ENCODE measurements at places on chromosomes 7 and 10.

DNA sequence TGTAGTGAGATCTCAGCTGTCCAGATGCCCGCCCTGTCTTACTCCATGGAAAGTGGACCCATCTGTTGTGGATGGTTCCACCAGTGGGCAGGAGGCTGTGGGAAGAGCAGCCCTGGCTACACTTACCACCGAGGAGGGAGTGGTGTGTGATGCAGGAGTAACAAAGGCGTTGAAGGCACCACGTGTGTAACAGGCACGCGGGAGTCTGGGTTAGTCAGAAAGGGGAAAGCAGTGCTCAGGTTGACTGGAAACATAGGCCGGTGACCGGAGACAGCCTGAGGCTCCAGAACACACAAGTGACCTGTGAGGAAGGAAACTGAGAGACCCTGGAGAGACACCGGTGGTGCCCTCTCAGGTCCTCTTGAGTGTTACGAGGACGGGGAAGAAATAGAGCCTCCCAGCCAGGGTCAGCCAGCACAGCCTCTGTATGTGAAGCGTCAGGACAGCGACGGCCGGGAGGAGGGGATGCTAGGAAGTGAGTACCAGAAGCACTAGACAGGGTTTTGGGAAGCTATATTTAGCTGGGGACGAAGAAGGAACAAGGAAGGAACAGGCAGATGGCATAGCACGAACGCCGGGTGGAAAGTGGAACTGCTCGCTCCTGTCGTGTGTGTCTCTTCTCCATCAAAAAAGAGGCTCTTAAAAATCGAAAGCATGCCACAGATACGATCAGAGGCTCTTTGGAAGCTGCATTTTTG is 51.7 kb downstream of the DAGLB start:
- no peak for DNase-seq

- DNase-seq = no peak
Observed at GRCh38 chr10:69374242-69374641, 42.5 kb downstream of the TACR2 start.

DNA sequence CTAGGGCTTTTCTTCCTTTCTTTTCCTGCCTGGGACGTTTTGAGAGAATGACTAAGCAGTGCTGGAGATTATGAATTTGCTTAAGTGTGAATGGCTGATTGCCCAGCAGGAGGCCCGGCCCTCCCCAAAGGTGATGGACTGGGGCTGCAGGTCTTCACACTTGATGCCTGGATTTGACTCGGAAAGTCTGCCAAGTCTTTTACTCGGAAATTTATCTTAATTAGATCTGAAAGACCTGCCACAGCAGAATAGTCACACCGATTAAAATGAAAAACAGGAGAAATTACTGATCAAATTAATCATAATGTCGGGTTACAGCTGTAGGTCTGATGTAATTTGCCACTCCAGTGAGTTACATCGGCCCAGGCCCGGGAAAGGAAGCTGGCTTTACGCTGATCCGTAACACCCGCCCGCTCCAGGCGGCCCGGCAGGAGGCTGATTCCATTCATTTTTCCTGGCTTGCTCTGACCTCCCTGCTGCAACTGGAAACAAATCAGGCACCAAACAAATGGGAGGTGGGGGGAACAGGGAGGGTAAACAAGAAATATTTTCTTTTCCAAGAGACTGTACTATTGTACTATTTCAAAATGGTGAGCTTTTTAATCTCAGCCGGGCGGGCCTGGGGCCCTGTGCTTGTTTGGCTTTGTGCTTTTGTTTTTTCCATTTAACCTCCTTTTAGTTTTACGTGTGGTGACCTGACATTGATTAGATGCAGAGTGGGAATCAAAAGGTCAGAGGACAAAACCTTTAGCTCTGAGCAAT is 212.4 kb upstream of the YAE1 start:
- DNase-seq = peak; percentile 30

- DNase-seq = no peak
Observed at GRCh38 chr10:124730790-124731189, 13.4 kb downstream of the FAM53B start.

DNA sequence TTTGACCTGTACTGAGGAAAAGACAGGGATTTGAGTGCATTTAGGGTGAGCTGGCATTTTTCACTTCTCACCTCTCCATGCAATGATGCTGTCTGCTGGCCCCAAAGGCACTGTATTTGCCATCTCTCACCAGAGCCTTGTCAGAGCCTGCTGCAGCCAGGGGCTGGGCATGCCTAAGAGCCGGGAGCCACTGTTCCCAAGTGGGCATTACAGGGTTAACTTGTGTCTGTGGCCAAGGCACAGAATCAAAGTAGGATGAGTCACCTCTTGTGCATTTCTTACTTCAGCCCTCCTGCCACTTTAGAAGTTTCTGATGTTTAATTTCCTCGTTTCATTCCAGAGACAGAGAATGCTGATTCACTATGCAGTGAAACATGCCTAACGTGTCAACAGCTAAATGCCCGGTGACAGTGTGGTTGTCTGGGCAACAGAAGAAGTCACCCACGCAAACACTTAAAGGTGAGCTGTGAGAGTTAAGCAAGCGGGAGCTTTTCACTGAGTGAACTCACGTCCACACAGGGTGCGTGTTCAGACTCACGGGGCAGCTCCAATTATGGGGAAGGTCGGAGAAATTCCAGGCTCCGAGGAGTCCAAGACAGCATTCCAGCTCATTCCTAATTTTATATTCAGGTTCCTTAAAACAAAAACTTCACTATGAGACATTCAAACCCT is 57.1 kb upstream of the IGFBP3 start:
- DNase-seq = peak; percentile 95

DNA sequence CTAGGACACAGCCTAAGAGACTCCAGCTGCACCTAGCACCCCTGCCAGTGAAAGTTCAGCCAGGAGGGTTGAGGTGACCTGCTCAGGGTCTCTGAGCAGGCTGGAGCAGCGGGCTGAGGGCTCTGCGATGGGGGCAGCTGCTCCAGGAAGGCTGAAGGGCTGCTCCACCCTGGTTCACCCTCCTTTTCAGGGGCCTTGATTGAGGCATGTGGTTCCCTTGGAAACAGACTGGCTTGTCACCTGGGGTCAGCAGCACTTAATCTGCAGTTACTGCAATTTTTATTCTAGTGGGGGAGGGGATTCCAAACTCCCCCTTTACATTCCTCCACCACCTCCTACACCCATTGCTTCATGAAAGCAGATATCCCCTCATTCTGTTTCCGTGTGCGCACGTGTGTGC is 85.3 kb upstream of the UNC5B start:
- no peak for DNase-seq

DNA sequence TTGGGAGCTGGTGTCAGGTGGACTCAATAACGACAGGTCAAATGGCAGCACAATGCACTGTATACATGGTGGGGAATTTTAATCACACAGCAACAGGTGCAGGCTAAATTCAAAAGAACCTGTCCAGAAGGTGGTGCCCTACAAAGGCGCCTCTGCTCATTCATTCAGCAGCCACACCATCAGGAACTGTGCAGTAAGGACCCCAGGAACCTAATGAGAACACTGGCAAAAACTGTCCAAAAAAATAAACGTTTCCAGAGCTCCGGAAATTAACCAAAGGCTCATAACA is 21.9 kb upstream of the CRYGN start:
- DNase-seq = no peak

- DNase-seq = no peak
Observed at GRCh38 chr10:663466-663751, 26.1 kb downstream of the DIP2C start.

- DNase-seq = no peak
Observed at GRCh38 chr7:141225916-141226618, 152.2 kb downstream of the TMEM178B start.

GRCh38 chr7:92750946-92751345 is 85.4 kb downstream of the CDK6 start:
- no peak for DNase-seq

GRCh38 chr10:77285529-77286182 is 352.0 kb downstream of the KCNMA1 start:
- DNase-seq = no peak

DNA sequence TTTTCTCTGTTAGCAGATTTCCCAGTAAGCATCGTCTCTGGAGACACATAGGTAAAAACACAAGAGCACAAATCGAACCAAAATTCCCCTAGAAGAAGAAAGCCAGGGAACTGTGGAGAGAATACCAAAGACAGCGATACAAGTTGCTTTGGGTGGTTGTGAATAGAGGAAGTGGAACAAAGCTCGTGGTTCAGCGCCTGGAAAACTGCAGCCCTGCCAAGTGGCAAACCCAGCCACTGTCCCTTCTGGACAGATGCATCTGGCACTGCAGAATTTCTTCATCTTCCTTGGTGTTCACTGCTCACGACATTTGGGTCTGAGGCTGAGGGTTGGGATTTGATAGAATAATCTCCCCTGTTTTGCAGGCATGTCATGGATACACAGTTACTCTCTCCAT is 733.8 kb downstream of the PARD3 start:
- no peak for DNase-seq

DNA sequence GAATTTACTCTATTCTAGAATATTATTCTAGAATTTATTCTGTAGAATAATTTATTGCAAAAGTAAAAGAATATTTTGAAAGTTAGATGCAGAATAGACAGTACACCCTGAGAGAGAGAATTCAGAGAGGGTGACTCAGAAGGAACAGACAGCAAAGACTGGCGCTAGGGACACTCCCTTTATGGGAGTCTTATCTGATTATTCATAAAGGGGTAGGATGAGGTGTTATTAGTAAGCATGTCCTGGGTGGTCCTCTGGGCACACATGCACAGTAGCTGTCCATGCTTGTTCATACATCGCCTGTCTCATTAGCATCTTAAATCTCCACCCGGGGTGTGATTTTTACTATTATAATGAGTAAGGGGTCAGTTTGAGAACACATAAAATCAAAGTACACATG is 100.1 kb downstream of the XPNPEP1 start:
- no peak for DNase-seq

GRCh38 chr10:101014966-101015581 is 15.5 kb downstream of the LZTS2 start:
- DNase-seq = peak; percentile 86

GRCh38 chr7:105429746-105430612 is 41.3 kb upstream of the SRPK2 start:
- no peak for DNase-seq

GRCh38 chr10:112461029-112461887 is 14.2 kb downstream of the VTI1A start:
- DNase-seq = peak; percentile 60

GRCh38 chr7:124459101-124460055 is 306.2 kb downstream of the GPR37 start:
- no peak for DNase-seq

DNA sequence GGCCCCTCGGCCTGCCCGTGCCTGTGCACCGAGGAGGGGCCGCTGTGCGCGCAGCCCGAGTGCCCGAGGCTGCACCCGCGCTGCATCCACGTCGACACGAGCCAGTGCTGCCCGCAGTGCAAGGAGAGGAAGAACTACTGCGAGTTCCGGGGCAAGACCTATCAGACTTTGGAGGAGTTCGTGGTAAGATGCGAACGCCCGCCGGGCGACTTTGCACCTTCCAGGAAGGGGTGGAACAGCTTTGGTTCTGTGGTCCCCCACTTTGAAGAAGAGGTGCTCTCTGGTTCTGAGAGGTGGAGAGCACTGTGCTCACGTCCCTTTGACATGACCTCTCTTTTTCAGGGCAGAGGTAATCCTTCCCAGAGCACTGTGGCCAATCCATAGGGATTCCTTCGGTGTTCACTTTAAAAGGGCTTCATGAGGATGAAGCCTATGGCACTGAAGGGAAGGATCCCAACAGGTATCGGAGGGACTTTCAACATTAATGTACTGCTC is 2.6 kb downstream of the VWC2 start:
- DNase-seq = no peak

- DNase-seq = no peak
Observed at GRCh38 chr10:89887830-89888229, 186.4 kb downstream of the KIF20B start.

- DNase-seq = no peak
Observed at GRCh38 chr10:113576852-113577251, 24.0 kb downstream of the HABP2 start.

DNA sequence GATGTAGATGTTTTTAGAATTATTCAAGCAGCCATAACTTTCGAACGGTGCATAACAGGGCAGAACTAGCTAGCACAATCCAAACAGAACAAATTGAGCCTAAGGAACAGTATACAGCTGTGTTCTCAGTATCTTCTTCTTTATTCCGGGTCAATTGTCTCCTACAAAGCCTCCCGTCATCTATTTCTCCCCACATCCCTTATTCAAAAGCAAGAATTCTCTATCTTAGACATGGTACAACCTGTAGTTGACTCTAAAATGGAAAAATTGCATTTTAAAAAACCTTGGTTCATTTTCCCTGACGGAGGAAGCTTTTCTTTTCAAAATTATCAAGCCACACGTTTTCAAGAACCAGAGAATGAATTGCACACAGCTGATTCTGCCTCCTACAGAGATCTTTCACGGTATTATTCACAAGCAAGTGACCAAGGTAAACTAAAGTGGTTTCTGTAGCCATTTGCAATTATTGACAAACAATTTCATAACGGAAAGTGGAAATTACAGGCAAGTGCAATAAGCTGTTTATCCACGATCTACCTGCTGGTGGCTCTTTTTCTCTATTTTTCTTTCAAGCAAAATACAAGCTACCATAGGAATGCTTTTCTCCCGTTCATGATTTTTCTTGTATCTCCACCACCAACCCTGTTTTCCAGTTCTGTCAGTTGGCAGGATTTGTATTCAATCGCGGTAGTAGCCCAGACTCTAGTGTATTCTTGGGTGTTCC is 2.3 kb downstream of the GRM8 start:
- DNase-seq = no peak

GRCh38 chr7:113799896-113800295 is 118.9 kb downstream of the PPP1R3A start:
- DNase-seq = no peak

DNA sequence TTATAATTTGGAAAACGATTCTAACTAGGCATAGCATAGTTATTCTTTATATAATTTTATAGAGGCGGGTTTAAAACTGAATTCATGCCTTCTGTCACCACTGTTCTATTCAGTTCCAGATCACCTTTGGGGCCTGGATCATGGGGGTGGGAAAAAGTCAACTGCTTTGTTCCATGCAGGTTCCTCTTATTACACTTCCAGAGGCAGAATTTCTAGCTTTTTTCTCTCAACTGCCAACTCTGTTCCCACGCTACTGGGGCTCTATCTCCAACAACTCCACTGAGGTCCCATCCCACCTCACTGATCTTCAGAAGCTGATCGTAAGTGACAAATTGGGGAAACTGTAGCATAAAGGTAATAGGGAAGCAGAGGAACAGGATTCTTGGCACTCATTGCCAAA is 283.6 kb upstream of the IMMP2L start:
- DNase-seq = no peak

- DNase-seq = no peak
Observed at GRCh38 chr7:151894111-151895007, 17.4 kb upstream of the PRKAG2 start.

GRCh38 chr7:69748530-69748929 is 150.3 kb downstream of the AUTS2 start:
- no peak for DNase-seq

DNA sequence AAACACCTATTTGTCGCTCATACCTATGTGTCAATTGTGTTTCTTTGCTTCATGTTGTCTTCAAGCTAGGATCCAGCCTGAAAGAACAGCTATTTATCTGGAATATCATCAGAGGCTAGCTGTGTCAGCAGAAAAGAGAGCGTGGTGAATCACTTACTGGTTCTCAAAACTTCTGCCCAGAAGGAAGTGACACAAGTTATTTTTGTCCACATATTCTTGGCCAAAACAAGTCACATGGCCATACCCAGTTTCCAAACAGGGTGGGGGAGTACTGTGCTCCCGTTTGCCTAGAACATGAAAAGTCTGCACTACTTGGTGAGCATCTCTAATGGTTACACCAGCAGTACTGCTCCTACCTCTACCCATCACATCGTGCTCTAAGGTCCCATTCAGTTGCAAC is 160.9 kb upstream of the CSTF2T start:
- peak; percentile 13 for DNase-seq
